Nucleus accumbens (tissue), 56 donors: ENCODE measurements at places on chromosomes 7 and 10.

- no peak for DNase-seq
These were observed 732 bp downstream of the FAM53B start for GRCh38 chr10:124743191-124744101.

GRCh38 chr7:43509906-43510305, 73.0 kb upstream of the STK17A start:
- no peak for DNase-seq

DNA sequence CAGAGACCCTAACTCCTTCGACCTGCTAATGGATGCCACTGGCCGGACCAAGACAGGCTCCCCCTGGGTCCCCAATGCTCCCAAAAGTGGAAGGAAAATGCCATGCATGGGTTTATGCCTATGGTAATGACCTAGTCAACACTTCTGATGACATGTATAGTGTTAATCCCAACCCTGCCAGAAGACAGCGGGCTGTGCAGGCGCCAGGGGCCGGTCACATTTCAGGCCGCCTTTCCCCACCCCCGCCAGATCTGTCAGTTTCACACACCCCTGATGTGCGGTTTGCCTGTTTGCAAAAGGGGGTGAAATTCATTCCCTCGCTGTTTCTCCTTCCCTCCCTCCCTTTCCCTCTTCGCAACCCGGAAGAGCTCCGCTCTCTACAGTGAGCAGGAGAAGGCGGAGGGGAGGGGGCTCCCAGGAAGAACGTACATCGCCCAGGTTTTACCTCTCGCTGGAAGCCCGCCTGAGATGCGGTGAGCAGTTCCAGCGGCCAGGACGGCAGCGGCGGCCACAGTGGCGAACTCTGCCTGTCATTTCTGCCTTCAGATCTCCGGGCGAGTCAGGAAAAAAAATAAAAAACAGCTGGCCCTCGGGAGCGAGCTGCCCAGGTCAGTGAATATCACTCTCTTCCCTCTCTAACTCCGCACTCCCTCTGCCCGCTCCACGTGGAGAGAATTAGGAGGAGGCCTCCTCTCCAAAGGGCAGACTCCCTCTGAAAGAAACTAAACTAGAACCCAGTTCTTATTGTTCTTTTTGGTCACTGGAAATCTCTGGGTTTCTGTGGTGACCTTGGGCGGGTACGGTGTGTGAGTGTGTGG, 9.4 kb upstream of the GATA3 start:
- DNase-seq = no peak

DNA sequence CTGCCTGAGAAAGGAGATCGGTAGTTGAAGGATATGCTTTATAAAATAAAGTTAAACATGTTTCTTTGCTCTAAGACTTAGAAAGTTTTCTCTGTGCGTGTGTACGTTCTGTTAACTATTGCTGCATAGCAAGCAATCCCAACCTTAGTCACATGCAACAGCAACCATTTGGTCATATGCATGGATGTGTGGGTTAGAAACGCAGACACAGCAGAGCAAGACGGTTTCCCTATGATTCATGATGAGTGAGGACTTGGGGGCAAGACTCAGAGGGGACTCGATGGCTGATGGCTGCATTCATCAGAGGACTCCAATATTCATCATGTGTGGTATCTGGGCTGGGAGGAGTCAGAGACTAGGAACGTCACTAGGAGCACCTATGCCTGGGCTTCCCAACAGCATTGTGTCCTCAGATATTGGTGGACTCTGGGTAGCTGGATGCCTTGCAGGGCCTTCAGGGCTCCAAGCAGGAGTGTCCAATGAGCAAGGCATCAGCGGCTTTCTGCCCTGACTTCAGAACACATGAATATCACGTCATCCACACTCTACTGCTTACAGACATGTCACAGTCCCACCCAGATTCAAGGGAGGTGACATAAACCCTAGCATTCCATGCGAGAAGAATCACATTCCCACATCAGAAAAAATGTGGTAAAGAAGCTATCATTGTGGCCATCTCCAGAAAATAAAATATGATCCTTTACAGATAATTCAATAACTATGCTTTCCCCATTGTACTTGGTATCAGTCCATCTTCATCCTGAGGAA, 731.2 kb downstream of the TNS3 start:
- DNase-seq = no peak

- DNase-seq = no peak
These were observed 128.8 kb upstream of the DNAJB12 start for GRCh38 chr10:72483471-72483870.

DNA sequence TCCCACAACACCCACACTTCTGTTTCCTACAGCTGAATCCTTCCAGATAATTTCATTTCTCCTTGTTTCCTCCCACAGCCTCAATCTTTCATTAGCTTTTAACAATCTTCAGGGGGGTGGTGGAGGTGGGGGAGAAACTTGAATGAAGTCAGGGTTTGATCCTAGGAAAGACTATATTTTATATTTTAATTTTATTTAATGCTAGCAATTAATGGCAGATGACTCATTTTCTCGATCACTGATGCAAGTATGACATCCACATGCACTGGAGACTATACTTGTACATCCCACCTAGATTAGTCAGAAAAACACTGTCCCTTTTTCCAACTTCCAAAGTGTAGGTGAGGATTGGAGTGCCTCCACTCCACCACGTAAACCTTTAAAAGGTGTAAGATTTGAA, 1181.3 kb upstream of the AUTS2 start:
- no peak for DNase-seq

GRCh38 chr10:3865565-3865964, 80.6 kb upstream of the KLF6 start:
- no peak for DNase-seq

GRCh38 chr7:44216521-44217222, 15.9 kb downstream of the YKT6 start:
- no peak for DNase-seq

DNA sequence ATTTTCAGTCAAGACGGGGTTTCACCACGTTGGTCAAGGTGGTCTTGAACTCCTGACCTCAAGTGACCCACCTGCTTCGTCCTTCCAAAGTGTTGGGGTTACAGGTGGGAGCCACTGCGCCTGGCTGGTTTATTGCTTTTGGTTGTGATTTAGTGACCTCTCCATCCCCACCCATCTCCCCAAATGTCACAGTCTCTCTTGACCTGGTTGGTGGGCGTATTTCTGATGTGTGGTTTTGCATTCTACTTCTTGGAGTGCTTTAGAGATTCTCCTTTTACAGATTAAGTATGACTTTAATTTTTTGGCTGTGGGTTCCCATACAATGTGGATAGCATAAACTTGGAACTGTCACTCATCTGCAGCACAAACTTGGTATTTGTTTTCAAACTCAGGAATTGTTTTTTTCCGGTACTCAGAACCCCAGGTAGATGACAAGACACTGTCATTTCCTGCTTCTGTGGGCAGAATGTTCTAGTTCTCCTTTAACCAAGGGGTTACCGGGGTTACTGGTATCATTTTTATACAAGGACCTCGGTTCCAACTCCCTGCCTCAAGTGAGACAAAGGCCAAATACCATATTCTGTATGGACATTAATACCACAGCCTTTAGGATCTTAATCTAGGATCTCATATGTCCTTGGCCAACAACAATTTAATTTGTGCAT, 50.5 kb downstream of the MRC1 start:
- DNase-seq = no peak

- DNase-seq = no peak
These were observed 52.5 kb upstream of the MACC1 start for GRCh38 chr7:20269726-20270125.

DNA sequence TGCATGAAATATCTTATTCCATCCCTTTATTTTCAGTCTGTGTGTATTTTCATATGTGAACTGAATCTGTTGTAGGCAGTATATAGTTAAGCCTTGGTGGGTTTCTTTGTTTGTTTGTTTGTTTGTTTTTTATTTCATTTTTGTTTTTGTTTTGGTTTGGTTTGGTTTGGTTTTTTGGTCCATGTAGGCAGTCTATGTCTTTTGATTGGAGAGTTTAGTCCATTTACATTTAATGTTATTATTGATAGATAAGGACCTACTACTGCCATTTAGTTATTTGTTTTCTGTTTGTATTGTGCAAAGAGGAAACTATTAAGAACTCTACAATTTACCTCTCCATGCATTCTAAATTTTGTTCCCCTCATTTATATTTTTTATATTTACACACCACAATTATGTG, 695.9 kb upstream of the GRM3 start:
- no peak for DNase-seq

DNA sequence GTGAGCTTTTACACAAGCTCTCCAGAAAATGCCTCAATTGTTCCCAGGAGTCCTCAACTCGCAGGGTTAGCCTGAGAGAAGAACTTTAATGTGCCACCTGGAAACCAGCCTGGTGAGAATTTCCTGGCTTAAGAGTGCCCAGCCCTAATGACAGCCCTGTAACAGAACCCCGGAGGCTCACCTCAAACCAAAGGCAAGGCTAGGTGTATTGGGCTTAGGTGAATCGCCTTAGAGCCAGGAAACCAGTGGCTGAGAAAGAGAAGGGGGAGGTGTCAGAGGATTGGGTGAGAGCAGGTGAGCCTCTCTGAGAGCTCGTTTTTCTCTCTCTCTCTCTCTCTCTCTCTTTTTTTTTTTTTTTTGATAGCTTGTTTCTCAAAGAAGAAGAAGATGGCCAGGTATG, 7.3 kb downstream of the OCM2 start:
- DNase-seq = no peak

DNA sequence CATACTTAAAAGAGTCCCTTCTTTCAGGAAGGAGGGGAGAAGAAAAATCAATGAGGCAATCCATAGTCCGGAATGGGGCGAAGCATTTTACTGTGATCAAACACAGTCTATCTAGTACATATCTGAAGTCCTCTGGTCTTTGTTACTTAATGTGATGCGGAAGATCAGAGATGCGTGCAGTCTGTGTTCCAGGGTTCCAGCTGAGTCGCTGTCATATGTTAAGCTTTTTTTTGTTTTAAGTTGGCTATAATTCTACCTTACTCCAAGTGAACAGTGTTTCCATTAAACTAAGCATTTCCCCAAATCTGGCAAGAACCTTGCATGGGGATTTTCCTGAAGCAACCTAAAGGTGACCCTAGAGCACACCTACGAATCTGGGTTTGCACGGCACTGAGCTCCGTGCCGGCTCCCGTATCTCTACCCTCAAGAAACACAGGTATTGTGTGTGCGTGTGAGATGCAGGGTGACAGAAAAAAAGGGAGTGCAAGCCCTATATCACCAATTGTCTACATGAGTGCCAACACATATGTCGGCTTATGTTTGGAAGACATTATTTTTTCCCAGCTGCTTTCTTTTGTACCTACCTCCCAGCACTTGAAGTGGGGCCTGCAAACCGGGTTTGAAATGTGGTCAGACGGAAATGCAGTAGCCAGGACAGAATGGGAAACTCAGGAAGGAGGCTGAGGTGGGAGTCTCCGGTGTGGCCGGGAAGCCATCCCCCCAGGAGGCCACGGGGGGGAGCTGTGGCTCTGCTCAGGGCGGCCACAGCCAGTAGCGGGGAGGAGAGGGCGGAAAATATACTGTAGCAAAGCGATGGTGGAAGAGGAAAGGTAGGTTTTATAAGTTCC, 435.8 kb upstream of the MGMT start:
- DNase-seq = peak; percentile 40
